ENCODE measurements at places on chromosomes 7 and 10.

DNA sequence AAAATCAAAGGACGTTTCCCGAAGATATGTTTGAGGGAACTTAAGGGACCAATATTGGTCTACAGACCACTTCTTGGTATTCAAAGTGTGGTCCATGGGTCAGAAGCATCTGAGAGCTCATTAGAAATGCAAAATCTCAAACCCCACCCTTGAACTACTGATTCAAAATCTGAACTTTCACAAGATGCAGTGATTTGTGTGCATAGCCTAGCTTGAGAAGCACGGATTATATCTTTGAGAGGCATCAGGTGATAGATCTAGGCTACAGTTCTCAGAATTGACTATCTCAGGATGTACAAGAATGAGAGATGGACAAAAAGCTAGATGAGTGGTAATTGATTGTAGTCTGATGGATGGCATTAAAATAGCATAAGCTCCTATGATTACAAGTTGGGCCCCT, 19.5 kb downstream of the CYP3A4 start:
- no peaks in the 10 kb centered on the region for H3K36me3 ChIP-seq
- H3K4me1 ChIP-seq = peaks cover 9% of the 10 kb centered on the region
- H3K27me3 ChIP-seq = peaks cover 54% of the 10 kb centered on the region
- DNase-seq = no peak
- H3K4me3 ChIP-seq = no peak overlapping the region

DNA sequence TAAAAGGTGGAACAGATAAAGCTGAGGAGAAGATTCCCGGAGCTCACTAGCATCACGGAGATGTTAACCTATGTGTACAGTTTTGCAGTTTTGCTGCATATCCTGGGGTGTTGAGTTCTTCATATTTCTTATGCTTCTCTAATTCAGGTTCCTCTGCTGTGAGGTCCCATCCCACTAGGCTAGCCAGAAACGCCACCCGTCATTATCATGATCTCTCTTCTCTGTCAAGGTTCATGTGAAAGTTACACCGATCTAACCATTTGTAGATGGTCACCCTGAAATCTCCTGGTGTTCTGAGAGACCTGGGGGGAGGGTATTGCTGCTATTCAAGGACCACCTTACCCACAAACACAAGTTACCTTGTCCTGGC, 136.3 kb downstream of the CCDC71L start:
- peaks cover 11% of the 10 kb centered on the region for H3K27me3 ChIP-seq
- H3K27ac ChIP-seq = no peak overlapping the region
- no peaks in the 10 kb centered on the region for H3K4me1 ChIP-seq
- DNase-seq = no peak
- no peaks in the 10 kb centered on the region for H3K36me3 ChIP-seq

- peaks cover 7% of the 10 kb centered on the region for H3K27me3 ChIP-seq
- H3K4me3 ChIP-seq = no peak overlapping the region
- DNase-seq = no peak
- H3K27ac ChIP-seq = no peak overlapping the region
Observed at GRCh38 chr10:113337142-113337541, 215.7 kb upstream of the HABP2 start.

- H3K36me3 ChIP-seq = no peaks in the 10 kb centered on the region
- no peak overlapping the region for H3K4me3 ChIP-seq
- no peaks in the 10 kb centered on the region for H3K4me1 ChIP-seq
- H3K27me3 ChIP-seq = peaks cover 30% of the 10 kb centered on the region
Observed at GRCh38 chr10:93591065-93591808, 9.8 kb downstream of the RBP4 start.

DNA sequence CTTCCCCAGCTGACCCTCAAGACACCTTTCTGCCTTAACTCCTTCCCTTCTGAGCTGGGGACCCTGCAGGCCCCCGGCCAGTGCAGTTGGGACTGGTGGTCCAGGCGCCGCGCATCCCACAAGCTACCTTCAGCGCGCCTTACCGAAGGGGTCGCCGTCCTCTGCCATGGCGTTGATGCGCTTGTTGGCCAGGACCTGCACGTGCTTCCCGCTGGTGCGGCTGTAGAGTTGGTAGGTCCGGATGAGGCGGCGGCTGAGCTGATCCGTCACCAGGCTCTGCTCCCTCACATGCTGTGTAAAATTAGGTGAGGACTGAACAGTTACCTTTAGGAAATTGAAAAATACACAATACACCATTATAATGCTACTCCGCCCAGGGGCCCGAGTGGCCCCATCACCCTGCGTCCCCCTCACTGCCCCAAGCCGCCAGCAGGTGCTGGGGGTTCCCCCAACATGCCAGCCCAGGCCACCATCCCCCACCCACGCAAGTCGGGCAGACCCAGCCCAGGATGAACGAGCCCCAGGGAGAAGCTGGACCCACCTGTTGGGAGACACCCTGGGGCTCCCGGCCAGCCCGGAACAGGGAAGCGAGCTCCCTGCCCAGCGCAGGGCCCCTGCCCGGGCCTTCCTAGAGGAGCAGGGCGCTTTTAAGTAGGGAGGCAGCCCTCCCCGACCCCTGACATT, 1.2 kb downstream of the FGF8 start:
- peaks cover 49% of the 10 kb centered on the region for H3K4me1 ChIP-seq
- H3K27me3 ChIP-seq = peaks cover 71% of the 10 kb centered on the region
- peak overlapping the region; percentile 72 for H3K4me3 ChIP-seq
- no peak for DNase-seq
- no peak overlapping the region for H3K27ac ChIP-seq
- peaks cover 16% of the 10 kb centered on the region for H3K36me3 ChIP-seq

GRCh38 chr7:71507680-71508602, 376.0 kb downstream of the GALNT17 start:
- H3K27me3 ChIP-seq = no peaks in the 10 kb centered on the region
- no peak for DNase-seq
- H3K27ac ChIP-seq = no peak overlapping the region

GRCh38 chr10:128307820-128308219, 181.6 kb upstream of the MKI67 start:
- H3K27me3 ChIP-seq = no peaks in the 10 kb centered on the region
- DNase-seq = no peak
- no peaks in the 10 kb centered on the region for H3K4me1 ChIP-seq

DNA sequence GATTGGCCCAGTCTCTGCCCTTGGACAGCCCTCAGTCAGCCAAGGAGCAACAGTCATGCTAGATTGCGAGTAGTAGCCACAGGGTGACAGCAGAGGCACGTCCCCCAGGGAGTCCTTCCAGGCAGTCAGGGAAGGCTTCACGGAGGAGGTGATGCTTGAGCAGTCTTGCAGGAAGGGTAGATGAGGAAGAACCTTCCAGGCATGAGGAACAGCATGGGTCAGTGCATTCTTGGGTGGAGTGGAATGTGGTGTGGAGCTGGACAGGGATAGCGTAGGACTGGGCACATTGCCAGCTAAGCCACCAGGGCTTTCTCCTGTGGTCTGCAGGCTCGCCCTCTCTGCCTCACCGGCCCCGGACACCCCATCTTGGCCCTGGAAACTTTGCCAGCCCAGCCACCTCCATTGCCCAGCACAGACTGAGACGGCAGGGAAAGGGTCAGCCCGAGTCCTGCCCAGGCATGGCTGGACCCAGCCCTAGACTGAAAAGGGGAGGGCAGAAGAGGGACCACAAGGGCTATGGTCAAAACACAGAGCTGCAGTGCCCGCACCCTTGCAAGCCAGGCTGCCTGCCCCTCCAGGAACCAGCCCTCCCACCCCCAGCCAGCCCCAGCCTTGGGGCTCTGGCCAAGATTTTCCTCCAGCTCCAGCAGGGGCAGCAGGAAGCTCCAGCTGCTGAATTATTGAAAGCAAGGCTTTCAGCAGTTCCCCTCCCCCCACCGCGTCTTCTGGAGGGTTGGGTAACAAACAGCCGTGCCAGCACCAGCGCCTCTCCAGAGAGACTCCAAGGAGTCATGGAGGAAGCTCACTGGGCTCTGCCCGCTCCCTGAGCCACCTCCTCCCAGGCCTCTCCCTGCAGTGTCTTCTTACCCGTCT, 18.7 kb downstream of the SRRM3 start:
- H3K4me1 ChIP-seq = peaks cover 2% of the 10 kb centered on the region
- peaks cover 67% of the 10 kb centered on the region for H3K27me3 ChIP-seq
- H3K4me3 ChIP-seq = no peak overlapping the region
- no peaks in the 10 kb centered on the region for H3K36me3 ChIP-seq
